Activated naive CD8-positive, alpha-beta T cell treated with anti-CD3 and anti-CD28 coated beads, Interleukin-2, amount 50 U/mL, for 24 hours (primary cell): ENCODE measurements at places on chromosomes 3 and 15.

- no peak overlapping the region for H3K27ac ChIP-seq
- peaks cover 1% of the 10 kb centered on the region for H3K4me1 ChIP-seq
- no peak for DNase-seq
- H3K36me3 ChIP-seq = peaks cover 70% of the 10 kb centered on the region
- no peaks in the 10 kb centered on the region for H3K27me3 ChIP-seq
These were observed 42.9 kb downstream of the ATP13A3 start for GRCh38 chr3:194443901-194444300.

DNA sequence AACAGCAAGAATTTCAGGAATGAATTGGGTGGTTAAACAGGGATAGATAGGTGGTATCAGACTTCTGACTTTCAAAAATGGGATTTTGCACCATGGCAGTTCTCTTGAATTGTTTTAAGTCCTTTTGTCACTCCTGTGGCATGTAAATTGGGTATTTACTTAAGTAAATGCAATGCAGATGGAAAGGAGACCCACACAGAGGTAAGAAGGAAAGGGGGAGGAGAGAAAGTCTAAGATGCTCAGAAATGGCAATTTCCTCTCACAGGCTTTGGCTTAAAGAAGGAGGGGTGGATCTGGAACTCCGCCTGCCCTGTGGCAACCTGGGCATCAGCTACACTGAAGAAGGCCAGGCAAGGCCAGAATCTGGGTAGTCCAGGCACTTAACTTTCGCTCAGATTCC lies 197.1 kb upstream of the UBE2E1 start:
- no peak overlapping the region for H3K4me3 ChIP-seq
- H3K27me3 ChIP-seq = no peaks in the 10 kb centered on the region
- peaks cover 6% of the 10 kb centered on the region for H3K4me1 ChIP-seq
- no peak for DNase-seq
- no peaks in the 10 kb centered on the region for H3K36me3 ChIP-seq

GRCh38 chr15:65832549-65833364 lies 36.5 kb upstream of the RAB11A start:
- peak overlapping the region; percentile 73 for H3K4me3 ChIP-seq
- peak overlapping the region; percentile 92 for H3K27ac ChIP-seq

DNA sequence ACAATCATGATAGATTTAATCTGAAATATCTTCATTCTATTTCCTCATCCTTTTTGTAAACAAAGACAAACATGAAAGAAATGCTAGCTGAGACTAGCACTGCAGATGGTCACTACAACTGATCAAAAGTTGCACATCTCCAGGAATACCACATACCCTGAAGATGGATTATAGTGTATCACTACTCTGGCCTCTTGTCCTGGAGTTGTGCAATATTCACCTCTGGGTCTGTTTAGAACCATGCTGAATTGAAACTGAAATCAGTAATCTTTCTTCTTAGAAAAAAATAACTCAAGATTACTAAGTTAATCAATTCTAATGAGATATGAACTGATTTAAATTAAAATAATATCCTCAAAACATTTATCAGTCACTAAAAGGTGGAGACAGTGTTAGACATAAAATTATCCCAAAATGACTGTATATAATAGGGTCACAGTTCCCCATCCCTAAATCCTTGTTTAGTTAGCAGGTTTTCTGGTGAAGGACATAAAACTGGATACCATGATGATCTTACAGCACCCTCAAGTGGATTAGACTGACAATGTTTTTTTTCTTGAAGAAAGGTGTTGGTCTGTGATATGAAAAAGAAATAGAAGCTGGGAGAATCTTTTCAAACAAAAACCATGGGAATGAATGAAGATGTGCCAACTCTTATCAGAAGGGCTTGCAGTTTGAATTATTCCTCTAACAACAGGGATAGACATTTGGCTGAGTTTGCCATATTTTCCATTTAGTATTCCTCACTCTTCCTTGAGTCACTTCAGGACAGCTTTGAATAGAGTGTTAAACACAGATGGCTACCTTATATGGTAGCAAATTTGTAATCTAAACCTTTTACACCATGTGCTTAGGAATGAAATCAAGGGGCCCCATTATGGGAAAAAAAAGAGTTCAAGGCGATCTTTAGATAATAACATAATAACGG lies 7.1 kb upstream of the TTC14 start:
- no peak overlapping the region for H3K4me3 ChIP-seq
- no peak overlapping the region for H3K27ac ChIP-seq
- H3K36me3 ChIP-seq = peaks cover 2% of the 10 kb centered on the region
- no peaks in the 10 kb centered on the region for H3K4me1 ChIP-seq

DNA sequence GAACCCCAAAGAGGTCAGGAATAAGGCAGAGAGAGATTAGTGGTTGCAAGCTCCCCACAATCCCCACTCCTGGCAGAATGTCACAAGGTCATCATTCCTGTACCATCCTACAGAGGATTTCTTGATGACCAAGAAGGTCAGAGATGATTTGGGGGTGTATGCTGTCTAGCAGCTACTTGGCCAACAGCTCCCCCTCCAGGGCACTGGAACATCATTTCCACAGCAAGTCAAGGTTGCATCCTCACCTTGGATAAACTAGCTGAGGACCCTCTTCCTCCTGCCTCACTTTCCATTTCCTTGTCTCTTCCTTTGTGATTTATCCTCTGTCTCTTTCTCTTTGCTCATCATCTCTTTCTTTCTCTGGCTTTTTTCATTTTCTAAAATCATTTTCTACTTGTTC lies 106.3 kb downstream of the PROS1 start:
- peaks cover 6% of the 10 kb centered on the region for H3K27me3 ChIP-seq
- no peak overlapping the region for H3K27ac ChIP-seq
- H3K4me3 ChIP-seq = no peak overlapping the region

- H3K27ac ChIP-seq = no peak overlapping the region
- H3K36me3 ChIP-seq = no peaks in the 10 kb centered on the region
- H3K4me3 ChIP-seq = no peak overlapping the region
- H3K27me3 ChIP-seq = peaks cover 39% of the 10 kb centered on the region
These were observed 3.6 kb upstream of the GNB4 start for GRCh38 chr3:179454887-179455286.

DNA sequence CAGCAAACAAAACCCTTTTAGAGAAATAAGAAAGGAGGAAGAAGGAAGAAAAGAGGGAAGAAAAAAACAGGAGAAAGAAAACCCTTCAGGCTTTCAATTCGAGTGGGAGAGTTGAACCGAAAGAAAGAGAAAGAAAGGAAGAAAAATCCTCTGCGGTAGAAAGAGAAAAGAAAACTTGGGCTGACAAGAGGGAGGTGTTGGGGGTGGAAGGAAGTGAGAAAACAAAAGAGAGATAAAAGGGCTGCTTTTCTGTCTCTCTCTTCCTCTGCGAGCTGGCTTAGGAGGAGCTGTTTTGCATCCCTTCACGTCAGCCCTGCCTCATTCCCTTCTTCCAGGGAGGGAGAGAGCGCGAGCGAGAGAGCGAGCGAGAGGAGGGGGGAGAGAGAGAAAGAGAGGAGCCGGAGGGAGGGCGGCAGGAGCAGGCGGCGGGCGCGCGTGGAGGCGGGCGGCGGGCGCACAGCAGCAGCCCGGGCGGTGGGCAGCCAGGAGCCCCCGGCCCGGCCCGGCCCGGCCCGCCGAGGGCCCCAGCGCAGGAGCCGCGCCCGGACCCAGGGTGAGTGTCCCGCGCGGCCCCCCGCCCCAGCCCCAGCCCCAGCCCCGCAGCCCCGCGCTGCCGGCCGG lies at the start of gene ZNF710:
ZNF710 (plus strand) TSS at position 263 of the 621 bp plus-strand sequence. CDS start 65,814 bp downstream, outside the sequence.
- H3K27ac ChIP-seq = peak within 1 kb of the TSS; percentile 97
- peaks cover 45% of the 10 kb centered on the region for H3K4me1 ChIP-seq
- H3K4me3 ChIP-seq = peak within 1 kb of the TSS; percentile 95
- peaks cover 9% of the 10 kb centered on the region for H3K36me3 ChIP-seq
- no peaks in the 10 kb centered on the region for H3K27me3 ChIP-seq
- peak; percentile 36 for DNase-seq

DNA sequence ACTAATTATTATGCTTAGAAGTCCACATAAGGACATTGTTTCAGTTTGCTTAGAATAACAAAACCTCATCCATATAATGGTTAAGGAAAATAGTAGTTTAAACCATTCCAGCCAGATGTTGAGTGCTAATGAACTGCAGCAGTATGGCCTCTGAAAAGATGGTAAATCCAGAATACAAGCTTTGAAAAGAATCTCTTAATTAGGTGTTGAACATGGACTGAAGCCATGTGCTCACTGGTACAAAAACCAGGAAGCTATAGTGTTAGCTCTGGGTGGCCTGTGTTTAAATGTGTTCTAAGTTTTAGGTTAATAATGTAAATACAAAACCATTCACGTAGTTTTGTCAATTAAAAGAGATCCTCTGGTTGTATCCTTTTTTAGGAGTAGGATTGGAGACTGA lies 78.2 kb downstream of the GALK2 start:
- H3K36me3 ChIP-seq = peaks cover 62% of the 10 kb centered on the region
- H3K4me3 ChIP-seq = no peak overlapping the region
- H3K27me3 ChIP-seq = no peaks in the 10 kb centered on the region
- no peak overlapping the region for H3K27ac ChIP-seq
- no peak for DNase-seq

DNA sequence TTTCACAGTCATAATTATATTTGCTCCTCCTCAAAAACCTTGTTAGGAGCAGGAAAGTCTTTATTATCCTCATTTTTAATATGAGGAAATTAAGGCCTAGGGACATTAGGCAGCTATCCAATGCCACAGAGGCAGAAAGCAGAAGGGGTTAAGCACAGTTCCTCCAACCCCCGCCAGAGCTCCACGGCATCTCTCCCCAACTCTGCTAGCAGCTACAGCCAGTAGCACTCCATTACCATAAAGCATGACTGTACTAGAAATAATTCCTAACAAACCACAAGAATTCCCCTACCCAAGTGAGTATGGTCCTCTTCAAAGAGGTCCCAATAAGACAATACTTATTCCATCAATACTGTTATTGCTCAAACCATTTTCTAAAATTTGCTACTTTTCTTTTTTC lies 9.8 kb downstream of the HEG1 start:
- H3K4me1 ChIP-seq = peaks cover 14% of the 10 kb centered on the region
- no peak overlapping the region for H3K27ac ChIP-seq
- H3K36me3 ChIP-seq = peaks cover 8% of the 10 kb centered on the region
- no peak for DNase-seq

GRCh38 chr15:73972984-73973682 lies 19.0 kb downstream of the STOML1 start:
- peaks cover 4% of the 10 kb centered on the region for H3K36me3 ChIP-seq
- H3K4me1 ChIP-seq = peaks cover 27% of the 10 kb centered on the region
- peaks cover 19% of the 10 kb centered on the region for H3K27me3 ChIP-seq
- no peak overlapping the region for H3K27ac ChIP-seq
- DNase-seq = peak; percentile 83
- H3K4me3 ChIP-seq = no peak overlapping the region

- no peak overlapping the region for H3K27ac ChIP-seq
- no peaks in the 10 kb centered on the region for H3K36me3 ChIP-seq
- peak; percentile 14 for DNase-seq
These were observed 50.4 kb downstream of the IL12A start for GRCh38 chr3:160038862-160039562.

- H3K4me3 ChIP-seq = no peak overlapping the region
- no peaks in the 10 kb centered on the region for H3K27me3 ChIP-seq
- H3K36me3 ChIP-seq = peaks cover 28% of the 10 kb centered on the region
- no peak for DNase-seq
- H3K27ac ChIP-seq = no peak overlapping the region
These were observed 127.7 kb downstream of the IL1RAP start for GRCh38 chr3:190641564-190641963.

- H3K36me3 ChIP-seq = no peaks in the 10 kb centered on the region
- no peak for DNase-seq
- no peaks in the 10 kb centered on the region for H3K27me3 ChIP-seq
- H3K27ac ChIP-seq = peak overlapping the region; percentile 73
- H3K4me3 ChIP-seq = peak overlapping the region; percentile 36
These were observed 22.3 kb upstream of the CBLB start for GRCh38 chr3:105891101-105891500.

DNA sequence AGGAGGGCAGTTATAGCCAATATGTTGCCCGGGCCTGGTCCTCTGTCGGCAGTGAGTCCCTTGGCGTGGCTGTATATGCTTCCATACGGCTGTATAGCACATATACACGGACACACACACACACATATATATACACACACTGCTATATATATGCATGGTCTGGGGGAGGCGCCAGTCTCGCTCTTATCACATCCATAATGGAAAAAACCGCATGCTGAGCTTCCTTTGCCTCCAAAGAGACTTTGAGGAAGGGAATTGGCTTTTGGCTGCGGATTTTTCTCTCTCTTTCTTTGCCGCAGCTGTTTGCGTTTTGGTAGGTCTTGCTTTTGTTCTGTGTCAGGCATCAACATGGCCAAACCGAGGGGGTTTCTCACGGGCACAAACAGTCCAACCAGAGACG lies 11.3 kb upstream of the TMEM115 start:
- H3K27me3 ChIP-seq = no peaks in the 10 kb centered on the region
- no peak for DNase-seq
- H3K4me1 ChIP-seq = peaks cover 10% of the 10 kb centered on the region
- H3K27ac ChIP-seq = no peak overlapping the region
- H3K4me3 ChIP-seq = no peak overlapping the region
